ENCODE measurements at places on chromosomes 5 and 9. TPM values are rescaled to one million over a fixed set of nuclear protein-coding genes. Genes with fewer than 3 reads are reported as not detected.
A peak's percentile ranks its signal among the peaks of the same experiment; 100 is the strongest.

- no peak for DNase-seq
- H3K4me3 ChIP-seq, result no peak overlapping the region
- H3K27me3 ChIP-seq, result no peaks in the 10 kb centered on the region
- no peak overlapping the region for H3K27ac ChIP-seq
Measured at GRCh38 chr9:120399940-120400339, 180.0 kb downstream of the CDK5RAP2 start.

DNA sequence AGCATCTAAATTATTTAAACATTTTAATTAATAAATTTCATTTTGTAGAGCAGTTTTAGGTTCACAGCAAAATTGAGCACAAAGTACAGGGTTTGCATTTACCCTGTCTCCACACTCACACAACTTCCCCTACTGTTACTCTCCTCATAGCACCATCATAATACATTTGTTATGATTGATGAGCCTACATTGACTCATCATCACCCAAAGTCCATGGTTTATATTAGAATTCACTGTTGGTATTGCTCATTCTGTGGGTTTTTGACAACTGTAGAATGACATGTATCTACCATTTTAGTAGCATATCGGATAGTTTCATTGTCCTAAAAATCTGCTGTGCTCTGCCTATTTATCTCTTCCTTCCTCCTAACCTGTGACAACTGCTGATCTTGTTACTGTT lies 411.1 kb upstream of the MPDZ start:
- no peaks in the 10 kb centered on the region for H3K4me1 ChIP-seq
- H3K36me3 ChIP-seq, result no peaks in the 10 kb centered on the region
- no peak overlapping the region for H3K4me3 ChIP-seq

DNA sequence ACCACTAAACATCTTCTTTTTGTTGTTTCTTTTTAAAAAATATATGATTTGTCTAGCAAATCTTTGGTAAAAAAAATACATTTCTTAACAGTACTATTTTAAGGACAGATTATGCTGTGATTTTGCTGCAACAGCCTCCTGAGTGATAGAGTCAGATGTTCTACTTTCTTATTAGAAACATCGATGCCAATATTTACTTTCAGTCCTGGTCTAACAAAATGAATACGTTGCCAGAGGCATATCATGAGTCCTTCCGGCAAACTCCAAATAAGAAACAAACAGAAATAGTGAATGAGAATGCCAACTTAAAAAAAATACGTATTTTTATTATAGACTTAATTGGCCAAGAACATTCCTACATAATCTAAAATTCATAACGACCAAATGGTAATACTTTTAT lies 371.5 kb downstream of the ADGRV1 start:
- no peak overlapping the region for H3K4me3 ChIP-seq
- DNase-seq, result no peak
- peaks cover 9% of the 10 kb centered on the region for H3K27me3 ChIP-seq
- no peak overlapping the region for H3K27ac ChIP-seq
- no peaks in the 10 kb centered on the region for H3K36me3 ChIP-seq

DNA sequence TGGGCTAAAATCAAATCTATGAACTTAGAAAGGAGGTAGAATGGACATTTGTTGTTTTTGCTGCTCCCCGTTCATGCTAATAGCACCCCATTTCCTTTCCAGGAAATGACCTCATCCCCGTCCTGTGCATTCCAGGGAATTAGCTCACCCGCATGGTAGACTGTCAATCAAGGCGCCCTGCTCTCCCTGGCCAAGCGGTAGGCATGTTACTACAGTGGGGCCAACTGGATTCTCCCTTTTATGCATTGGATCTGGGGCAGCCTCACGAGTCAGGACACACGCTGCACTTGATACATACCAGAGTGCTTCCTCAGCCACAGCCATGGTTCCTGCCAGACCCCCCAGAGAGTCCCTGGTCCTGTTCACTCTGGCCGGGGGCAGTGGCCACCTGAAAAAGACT lies 111.0 kb upstream of the PTCH1 start:
- no peak overlapping the region for H3K27ac ChIP-seq
- peaks cover 13% of the 10 kb centered on the region for H3K4me1 ChIP-seq
- H3K27me3 ChIP-seq, result peaks cover 27% of the 10 kb centered on the region
- no peak overlapping the region for H3K4me3 ChIP-seq

- peaks cover 16% of the 10 kb centered on the region for H3K4me1 ChIP-seq
- DNase-seq, result no peak
- peaks cover 27% of the 10 kb centered on the region for H3K36me3 ChIP-seq
- H3K27me3 ChIP-seq, result no peaks in the 10 kb centered on the region
- H3K27ac ChIP-seq, result no peak overlapping the region
Measured at GRCh38 chr5:109868737-109869136, 179.0 kb downstream of the MAN2A1 start.

DNA sequence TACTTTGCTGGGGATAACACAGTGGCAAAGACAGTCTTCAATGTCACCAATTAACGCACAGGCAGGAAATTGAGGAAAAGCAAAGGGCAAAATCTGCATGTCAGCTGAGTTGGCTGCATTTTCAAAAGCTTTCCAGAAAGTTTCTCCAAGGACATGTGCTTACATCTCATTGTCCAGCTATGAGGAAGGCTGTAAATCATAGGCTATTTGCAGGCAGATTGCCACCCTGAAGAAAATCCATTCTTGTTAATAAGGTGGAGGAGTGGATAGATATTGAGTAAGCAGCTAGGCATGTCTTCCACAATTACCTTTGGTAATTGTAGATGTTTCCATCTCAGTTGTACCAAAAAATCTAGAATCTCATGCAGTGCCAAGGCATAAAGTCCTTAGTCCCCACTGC lies 278.0 kb upstream of the NUDT12 start:
- no peak overlapping the region for H3K27ac ChIP-seq
- no peak for DNase-seq
- H3K4me3 ChIP-seq, result no peak overlapping the region
- H3K4me1 ChIP-seq, result no peaks in the 10 kb centered on the region
- no peaks in the 10 kb centered on the region for H3K27me3 ChIP-seq

GRCh38 chr5:85140471-85140870 lies 755.8 kb upstream of the EDIL3 start:
- H3K36me3 ChIP-seq, result no peaks in the 10 kb centered on the region
- H3K4me3 ChIP-seq, result no peak overlapping the region
- no peak overlapping the region for H3K27ac ChIP-seq
- no peak for DNase-seq

DNA sequence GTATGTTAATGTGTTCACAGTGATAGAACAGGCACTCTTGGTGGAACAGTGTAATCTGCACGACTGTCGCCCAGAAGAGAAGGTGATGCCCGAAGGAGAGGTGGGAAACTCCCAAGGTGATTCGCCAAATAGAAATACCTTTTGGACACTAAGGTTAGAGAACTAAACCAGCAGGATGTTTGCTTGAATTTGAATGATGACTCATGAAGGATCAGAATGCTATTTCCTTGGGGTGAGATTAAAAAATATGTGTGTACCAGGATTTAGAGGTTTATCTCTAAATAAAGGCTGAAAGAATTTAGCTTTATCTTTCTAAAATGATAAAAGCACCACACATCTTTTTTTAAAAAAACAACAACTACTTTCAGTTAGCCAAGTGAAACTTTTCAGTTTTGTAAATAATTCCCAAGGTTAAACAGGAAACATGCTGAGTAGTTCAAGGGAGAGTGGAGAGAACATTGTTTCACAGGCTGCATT lies 297.4 kb upstream of the TAS2R1 start:
- H3K27me3 ChIP-seq, result no peaks in the 10 kb centered on the region
- no peak for DNase-seq
- H3K36me3 ChIP-seq, result no peaks in the 10 kb centered on the region
- H3K4me1 ChIP-seq, result no peaks in the 10 kb centered on the region
- H3K27ac ChIP-seq, result no peak overlapping the region
- no peak overlapping the region for H3K4me3 ChIP-seq

- H3K27ac ChIP-seq, result no peak overlapping the region
- no peak overlapping the region for H3K4me3 ChIP-seq
- peaks cover 8% of the 10 kb centered on the region for H3K27me3 ChIP-seq
- DNase-seq, result peak; percentile 36
- H3K36me3 ChIP-seq, result peaks cover 2% of the 10 kb centered on the region
- peaks cover 10% of the 10 kb centered on the region for H3K4me1 ChIP-seq
Measured at GRCh38 chr5:607541-608428, 4.4 kb upstream of the CEP72 start.

- H3K27ac ChIP-seq, result no peak overlapping the region
- peaks cover 25% of the 10 kb centered on the region for H3K4me1 ChIP-seq
- no peak for DNase-seq
- no peak overlapping the region for H3K4me3 ChIP-seq
- no peaks in the 10 kb centered on the region for H3K27me3 ChIP-seq
Measured at GRCh38 chr9:113620377-113621161, 157.0 kb downstream of the RGS3 start.

DNA sequence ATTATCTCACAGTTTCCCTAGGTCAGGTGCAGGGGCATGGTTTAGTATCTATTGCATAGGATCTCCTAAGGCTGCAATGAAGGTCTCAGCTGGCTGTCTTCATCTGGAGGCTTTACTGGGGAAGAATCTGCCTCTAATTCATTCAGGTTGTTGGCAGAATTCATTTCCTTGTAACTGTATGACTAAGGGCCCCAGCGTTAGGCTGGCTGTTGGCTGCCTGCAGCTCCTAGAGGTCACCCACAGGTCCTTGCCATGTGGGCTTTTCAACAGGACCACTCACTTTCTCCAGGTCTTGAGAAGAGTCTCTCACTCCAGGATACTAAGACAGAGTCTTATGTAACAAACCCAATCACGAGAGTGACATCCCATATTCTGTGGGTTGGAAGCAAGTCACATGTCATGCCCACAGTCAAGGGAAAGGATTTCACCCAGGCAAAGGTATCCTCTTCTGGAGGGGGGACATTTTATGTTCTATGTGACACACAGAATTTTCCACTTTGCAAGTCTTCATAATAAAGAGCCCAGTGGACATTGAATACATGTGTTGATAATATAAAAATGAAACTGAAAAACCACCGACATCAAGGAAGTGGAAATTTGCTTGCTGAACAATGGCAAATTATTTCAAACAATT lies 38.2 kb downstream of the HMHB1 start:
- H3K27me3 ChIP-seq, result no peaks in the 10 kb centered on the region
- peaks cover 6% of the 10 kb centered on the region for H3K4me1 ChIP-seq
- DNase-seq, result no peak
- peak overlapping the region; percentile 32 for H3K4me3 ChIP-seq

DNA sequence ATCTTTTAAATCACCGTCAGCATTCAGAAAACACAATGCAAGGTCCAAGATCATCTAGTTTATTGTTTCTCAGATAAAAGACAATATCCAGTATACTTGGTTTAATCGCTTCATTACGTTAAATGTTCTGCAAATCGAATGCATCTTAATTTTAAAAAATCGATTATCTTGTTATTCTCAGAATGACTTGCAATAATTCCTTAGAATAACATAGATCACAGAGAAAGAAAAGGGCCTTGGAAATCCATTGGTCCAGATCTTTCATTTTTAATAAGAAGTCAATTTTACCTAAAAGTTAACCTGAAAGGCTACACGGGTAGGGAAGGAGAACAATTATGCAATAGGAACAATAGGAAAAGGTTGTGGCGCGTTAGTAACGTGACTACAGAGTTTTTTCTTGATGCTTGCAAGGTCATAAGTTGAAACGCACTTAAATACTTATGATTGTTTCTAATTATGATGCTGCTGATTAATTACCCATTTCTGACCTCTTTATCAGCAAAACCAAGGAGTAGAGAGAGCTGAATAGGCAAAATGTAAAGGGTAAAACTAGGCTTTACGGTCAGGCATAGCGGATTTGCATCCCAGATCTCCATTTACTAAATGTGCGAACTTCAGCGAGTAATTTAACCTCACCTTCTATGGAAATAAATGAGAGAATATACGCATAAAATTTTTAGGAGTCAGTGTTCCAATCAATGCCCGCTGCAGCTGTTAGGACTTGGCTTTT lies 769 bp upstream of the LYRM7 start:
- peak overlapping the region; percentile 93 for H3K27ac ChIP-seq
- no peak for DNase-seq
- H3K4me1 ChIP-seq, result peaks cover 57% of the 10 kb centered on the region
- peak overlapping the region; percentile 96 for H3K4me3 ChIP-seq

DNA sequence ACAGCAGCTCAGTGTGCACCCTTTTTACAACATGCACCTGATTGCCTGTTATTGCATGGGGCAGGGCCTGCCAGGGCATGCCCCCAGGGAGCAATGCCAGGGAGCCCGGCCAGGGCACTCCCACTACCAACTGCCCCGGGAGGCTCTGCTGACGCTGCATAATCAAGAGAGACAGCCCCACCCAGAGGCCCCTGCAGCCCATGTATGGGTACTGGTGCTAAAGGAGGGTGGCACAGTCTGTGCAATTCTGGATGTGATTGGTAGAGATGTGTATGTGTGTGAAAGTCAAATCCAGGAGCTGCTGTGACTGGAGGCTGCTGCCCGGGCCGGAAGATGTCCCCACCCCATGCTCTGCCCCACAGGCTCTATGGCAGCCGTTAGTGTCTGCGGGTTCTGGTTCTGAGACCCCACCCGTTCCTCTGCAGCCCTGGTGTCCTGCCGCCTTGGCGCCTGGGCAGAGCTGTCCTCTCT lies 3.9 kb upstream of the NEURL1B start:
- no peak for DNase-seq
- H3K27ac ChIP-seq, result no peak overlapping the region
- no peak overlapping the region for H3K4me3 ChIP-seq
- H3K27me3 ChIP-seq, result peaks cover 27% of the 10 kb centered on the region
- peaks cover 4% of the 10 kb centered on the region for H3K4me1 ChIP-seq
- no peaks in the 10 kb centered on the region for H3K36me3 ChIP-seq

DNA sequence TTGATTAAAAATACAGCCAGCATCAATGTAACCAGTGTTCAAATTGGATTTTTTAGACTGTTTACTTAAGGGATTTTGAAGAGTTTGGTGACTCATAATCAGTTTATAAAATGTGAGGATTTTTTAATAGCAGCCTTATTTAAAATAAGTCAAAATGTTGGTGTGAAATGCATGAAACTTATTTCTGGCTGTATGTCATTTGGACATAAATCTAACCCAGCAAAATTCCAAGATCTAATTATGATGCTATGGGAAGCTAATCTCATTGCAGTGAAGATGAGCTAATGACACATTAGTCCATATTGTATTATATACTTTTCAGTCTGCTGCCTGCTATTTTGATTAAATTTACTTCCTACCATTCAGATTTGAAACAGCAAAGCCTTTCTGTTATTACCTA lies 140.3 kb downstream of the AOPEP start:
- no peak for DNase-seq
- no peak overlapping the region for H3K4me3 ChIP-seq
- peaks cover 38% of the 10 kb centered on the region for H3K4me1 ChIP-seq
- peaks cover 9% of the 10 kb centered on the region for H3K36me3 ChIP-seq

The PRR7 gene
- 5.3 TPM for total RNA-seq

The LHX3 gene
- not detected for total RNA-seq

The DNAJC25 gene
- total RNA-seq, result 3.6 TPM
